ENCODE measurements at places on chromosomes 16 and 17.

GRCh38 chr16:57147381-57148221, 38.2 kb downstream of the PSME3IP1 start:
- DNase-seq: no peak

DNA sequence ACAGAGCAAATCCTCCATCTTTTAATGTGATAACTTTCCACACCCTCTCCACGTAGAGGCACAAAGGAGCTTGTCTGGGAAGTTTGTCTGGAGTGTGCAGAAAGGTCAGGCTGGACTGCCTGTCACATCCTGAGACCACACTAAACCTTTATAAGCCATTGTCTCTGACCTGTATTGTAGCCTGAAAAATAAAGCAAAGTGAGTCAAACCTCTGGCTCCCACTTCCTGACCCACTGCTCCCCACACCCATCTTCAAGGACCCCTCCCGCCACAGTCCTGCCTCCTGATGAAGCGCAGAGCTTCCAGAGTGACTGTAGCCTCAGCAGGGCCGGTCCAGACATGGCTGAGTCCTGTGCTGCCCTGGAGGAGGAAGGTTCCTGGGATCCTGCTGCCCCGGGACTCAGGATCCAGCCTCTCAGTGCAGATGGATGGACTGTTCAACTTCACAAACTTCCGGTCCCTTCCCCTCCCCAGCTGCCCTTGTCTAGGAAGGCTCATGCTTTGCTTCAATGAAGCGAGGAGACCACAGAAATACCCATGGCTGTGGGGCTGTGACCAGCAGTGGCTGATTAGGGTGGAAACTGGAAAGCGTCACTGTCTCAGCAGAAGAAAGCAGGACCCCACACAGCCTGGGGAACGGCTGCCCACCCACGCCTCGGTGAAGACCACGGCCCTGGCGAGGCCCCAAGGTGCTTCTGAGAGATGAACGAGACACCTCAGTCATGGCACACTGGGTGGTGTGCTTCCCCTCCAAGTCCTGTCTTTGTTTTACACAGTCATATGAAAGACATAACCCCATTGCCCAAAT, 30.9 kb upstream of the CLEC18B start:
- no peak for DNase-seq

DNA sequence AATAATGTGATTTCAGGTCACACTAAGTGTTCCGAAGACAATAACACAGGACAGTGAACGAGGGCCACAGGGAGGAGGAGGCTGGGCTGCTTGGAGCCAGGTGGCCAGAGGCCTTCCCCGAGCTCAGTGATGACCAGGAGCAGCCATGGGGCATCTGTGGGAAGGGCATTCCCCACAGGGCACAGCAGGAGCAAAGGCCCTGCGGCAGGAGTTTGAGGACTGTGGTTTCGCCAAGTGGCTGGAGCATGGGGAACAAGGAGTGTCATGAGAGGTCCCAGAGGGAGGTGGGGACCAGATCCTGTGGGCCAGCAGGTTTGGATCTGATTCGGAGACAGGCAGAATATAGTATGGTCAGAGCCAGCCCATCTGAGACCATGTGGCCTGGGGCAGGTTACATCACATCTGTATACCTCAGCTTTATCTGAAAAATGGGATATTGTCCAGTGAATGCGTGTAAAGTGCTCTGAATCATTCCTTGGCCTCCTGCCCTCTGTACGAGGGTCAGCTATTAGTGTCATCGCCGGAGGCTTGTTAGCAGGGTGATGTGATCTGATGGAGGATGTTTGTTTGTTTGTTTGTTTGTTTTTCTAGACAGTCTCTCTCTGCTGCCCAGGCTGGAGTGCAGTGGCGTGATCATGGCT, 176.8 kb downstream of the KATNIP start:
- DNase-seq: no peak

- no peak for DNase-seq
Observed at GRCh38 chr16:15545544-15545943, 97.4 kb downstream of the MARF1 start.

- DNase-seq: no peak
Observed at GRCh38 chr16:56801762-56802161, 63.2 kb upstream of the SLC12A3 start.

GRCh38 chr16:47363761-47364160, 97.1 kb downstream of the ITFG1 start:
- no peak for DNase-seq

DNA sequence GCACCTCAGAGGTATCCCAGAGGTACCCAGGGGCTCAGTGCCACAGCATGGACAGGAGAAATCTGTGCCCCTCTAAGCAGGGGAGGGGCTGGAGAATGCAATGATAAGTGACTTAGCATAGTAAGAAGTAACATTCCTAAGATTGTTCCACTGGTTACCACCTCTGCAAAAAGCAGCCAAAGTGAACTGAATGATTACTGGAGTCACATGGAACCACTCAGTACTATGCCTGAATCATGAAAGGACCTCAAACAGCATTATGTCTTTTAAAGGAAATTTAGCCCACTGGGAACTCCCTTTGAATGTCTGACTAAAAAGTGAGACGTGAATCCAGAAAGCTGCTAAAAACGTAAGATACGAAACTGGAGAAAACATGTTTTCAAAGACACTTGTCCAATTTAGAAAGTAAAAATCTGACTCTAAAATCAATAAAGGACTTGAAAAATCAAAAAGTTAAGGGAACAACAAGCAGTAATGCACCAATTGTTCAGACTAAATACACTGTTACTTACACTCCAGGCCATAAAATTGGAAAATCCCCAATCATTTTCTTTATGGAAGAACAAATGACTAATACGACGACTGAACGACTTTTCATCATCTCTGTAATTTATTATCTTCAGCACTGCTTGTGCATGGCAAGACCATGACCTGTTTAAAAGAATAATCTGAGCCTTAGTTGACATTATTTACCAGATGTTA, 38.6 kb downstream of the LITAFD start:
- no peak for DNase-seq

Data from activated T-helper 9 cell treated with anti-CD3 and anti-CD28 coated beads, Interleukin-2, amount 50 U/mL, for 16 hours (primary cell).